ENCODE measurements at places on chromosomes 12 and 14. TPM values are rescaled to one million over a fixed set of nuclear protein-coding genes. Genes with fewer than 3 reads are reported as not detected.
A peak's percentile ranks its signal among the peaks of the same experiment; 100 is the strongest.

GRCh38 chr14:77707355-77707723 is 484 bp downstream of the ALKBH1 start:
- DNase-seq: peak; percentile 31
- H3K4me3 ChIP-seq: peak overlapping the region; percentile 82
- H3K27me3 ChIP-seq: no peaks in the 10 kb centered on the region
- peaks cover 6% of the 10 kb centered on the region for H3K4me1 ChIP-seq

DNA sequence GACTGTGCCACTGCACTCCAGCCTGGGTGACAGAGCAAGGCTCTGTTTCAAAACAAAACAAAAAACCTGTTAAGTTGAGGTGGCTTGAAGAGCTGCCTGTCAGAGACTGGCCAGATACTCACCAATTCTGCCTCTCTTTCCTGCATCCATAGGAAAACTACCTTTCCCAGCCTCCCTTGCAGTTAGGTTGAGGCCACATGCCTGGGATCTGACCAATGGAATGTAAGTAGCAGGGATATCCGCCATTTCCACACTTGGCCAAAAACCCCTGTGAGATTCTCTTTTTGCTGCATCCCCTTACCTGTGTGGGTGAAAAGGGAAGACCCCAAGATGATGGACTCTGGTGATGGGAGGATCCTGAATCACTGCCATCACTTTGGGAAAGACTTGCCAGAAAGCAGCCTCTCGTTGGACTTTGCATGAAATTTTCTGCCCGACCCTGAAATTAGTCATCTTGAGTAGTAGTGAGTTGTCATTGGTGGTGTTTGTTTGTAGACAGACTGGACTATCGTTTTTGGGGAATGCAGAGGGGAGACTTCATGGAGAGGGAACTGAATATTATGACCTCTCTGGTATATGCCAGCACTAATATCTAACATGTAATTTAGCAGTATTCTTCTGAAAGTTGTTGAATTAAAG is 14.0 kb downstream of the GPR68 start:
- H3K27ac ChIP-seq: no peak overlapping the region
- DNase-seq: no peak
- H3K4me3 ChIP-seq: no peak overlapping the region
- H3K4me1 ChIP-seq: peaks cover 8% of the 10 kb centered on the region
- no peaks in the 10 kb centered on the region for H3K27me3 ChIP-seq

- H3K27me3 ChIP-seq: no peaks in the 10 kb centered on the region
- DNase-seq: no peak
- H3K36me3 ChIP-seq: no peaks in the 10 kb centered on the region
- H3K4me3 ChIP-seq: no peak overlapping the region
Measured at GRCh38 chr14:27245947-27246346, 648.1 kb upstream of the NOVA1 start.

DNA sequence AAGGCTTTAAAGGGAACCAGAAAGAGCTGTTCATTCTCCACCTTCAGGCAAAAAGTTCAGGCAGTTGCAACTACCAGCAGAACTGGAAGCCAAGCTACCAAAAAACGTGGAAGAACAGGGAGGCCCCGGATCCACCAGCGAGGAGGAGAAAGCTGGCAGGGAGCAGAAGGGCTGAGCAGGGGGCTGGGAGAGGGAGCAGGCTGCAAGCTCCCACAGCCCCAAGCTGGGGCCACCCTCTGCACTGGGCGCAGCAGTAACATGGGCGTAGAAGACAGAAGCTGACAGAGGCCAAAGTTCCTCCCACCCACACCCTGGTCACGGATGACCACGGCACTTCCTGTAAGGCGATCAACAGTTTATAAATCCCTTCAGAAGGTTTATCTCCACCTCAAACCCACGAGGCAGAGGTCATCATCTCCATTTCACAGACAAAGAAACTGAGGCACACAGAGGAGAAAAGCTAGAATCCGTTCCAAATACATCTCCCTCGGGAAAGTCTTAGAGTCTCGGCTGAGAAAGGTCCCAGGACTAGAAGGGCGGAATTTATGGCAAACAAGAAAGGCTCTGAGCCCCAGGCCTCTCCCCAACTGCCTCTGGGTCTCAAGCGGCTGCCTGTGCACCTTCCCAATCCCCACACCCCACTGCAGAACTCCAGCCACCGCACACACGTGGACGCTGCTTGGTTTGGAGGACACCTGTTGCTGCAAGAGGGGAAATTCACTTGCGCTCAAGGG is 1.8 kb downstream of the CCDC85C start:
- H3K4me1 ChIP-seq: peaks cover 48% of the 10 kb centered on the region
- DNase-seq: peak; percentile 55
- H3K27ac ChIP-seq: no peak overlapping the region

GRCh38 chr14:62706217-62706616 is 339.0 kb downstream of the KCNH5 start:
- H3K4me3 ChIP-seq: no peak overlapping the region
- no peak overlapping the region for H3K27ac ChIP-seq
- no peaks in the 10 kb centered on the region for H3K27me3 ChIP-seq

DNA sequence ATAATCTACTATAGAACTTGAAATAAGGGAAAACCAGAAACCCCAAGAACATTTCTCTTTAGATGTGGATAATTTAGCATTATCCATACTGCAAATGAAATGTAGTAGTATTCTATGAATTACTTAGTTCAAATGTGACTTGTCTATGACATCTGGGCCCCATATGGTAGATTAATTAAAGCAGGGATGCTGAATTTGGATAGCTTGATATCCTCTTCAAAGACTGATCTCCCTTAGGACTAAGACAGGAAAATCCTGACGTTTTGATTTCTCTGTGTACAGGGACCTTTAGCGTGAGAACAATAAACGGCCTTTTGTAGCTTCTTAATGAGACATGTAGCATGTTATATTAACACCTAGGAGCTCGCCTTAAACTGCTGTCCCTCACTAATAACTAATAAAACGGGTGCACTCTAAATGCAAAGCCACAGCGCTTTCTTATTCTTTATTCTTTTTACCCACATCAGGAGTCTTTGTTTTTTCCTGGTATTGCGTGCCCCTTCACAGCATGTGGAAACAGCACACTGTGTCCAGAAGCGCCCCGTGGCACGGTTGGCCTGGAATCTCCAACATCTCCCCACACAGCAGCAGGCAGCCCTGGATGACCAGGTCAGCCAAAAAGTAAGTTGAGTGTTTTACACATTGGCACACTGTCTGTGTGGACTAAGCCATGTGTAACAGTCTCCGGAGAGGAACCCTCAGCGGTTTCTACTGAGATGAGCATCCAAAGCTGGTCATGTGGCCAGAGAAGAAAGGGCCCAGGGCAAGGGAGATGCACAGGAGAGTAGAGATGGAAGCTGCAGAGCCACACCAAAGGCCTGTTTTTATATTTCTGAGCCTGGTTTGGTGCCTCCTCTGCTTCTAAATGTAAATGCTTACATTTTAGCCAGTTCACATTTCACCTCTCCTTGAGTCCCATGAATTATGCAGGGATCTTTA is 93.1 kb downstream of the SRGAP1 start:
- H3K4me1 ChIP-seq: no peaks in the 10 kb centered on the region
- H3K36me3 ChIP-seq: no peaks in the 10 kb centered on the region
- no peak overlapping the region for H3K27ac ChIP-seq
- DNase-seq: no peak
- peaks cover 9% of the 10 kb centered on the region for H3K27me3 ChIP-seq

GRCh38 chr12:124218243-124218560 is 76.7 kb upstream of the RFLNA start:
- H3K36me3 ChIP-seq: no peaks in the 10 kb centered on the region
- H3K27me3 ChIP-seq: peaks cover 78% of the 10 kb centered on the region
- DNase-seq: no peak
- 0 out of 2 replicates have a peak, but pooled peaks cover 3% of the 10 kb centered on the region for H3K4me1 ChIP-seq
- no peak overlapping the region for H3K4me3 ChIP-seq

DNA sequence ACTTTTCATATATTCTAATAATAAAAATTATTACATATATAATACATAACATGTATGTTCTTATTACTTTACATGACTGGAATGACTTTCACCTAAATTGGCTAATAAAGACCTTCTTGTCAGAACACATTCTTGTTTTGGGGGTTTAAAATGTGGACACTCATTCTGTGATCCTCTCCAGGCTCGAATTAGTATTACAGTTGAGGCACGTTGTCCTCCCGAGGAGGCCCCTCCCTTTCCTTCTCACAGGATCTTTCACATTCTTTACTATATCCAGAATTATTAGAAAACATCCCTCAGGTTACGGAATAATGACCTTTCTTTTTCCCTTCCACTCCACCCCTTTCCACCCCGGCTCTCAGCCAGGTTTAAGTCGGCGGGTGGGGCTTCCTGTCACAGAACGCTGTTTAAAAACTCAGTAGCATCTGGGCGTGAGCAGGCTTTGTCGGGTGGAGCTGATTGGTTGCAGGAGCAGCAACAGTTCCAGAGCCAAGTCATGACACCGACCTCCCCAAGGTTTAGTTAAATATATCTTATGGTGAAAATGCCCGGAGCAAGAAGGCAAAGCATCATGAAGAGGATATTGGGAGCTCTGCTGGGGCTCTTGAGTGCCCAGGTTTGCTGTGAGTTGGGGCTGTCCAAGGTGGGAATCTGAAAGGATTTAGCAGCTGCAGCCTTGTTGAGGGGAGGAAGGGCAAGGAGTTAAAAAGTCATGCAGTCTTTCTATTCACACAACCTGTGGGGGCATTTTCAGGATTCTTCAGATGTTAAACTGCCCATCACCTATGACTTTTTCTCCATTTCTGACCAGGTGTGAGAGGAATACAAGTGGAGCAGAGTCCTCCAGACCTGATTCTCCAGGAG is 396.7 kb upstream of the OR4E1 start:
- no peaks in the 10 kb centered on the region for H3K36me3 ChIP-seq
- no peak overlapping the region for H3K4me3 ChIP-seq
- DNase-seq: no peak
- H3K4me1 ChIP-seq: no peaks in the 10 kb centered on the region
- no peaks in the 10 kb centered on the region for H3K27me3 ChIP-seq
- H3K27ac ChIP-seq: no peak overlapping the region

- H3K36me3 ChIP-seq: no peaks in the 10 kb centered on the region
- H3K27ac ChIP-seq: no peak overlapping the region
- H3K4me1 ChIP-seq: peaks cover 1% of the 10 kb centered on the region
- no peaks in the 10 kb centered on the region for H3K27me3 ChIP-seq
- DNase-seq: no peak
- H3K4me3 ChIP-seq: no peak overlapping the region
Measured at GRCh38 chr12:32125455-32126084, 18.9 kb downstream of the BICD1 start.

DNA sequence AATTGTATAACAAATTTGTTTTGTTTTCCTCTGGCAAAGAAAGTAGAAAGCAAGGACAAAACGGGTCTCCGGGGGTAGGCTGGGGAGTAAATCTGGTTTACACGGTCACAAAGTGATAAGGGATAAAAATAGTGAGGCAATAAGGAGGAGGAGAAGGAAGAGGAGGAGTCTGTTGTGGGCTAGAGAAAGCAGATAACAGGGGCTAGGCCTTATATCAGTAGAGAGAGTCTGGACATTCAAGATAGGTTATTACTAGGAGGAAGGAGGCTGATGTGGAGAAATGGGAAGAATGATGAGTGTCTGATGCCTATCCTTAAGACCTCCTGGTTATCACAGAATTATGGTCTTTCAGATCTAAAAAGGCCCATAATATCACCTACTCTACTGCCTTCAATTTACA is 83.2 kb upstream of the SSTR1 start:
- no peaks in the 10 kb centered on the region for H3K36me3 ChIP-seq
- no peak overlapping the region for H3K4me3 ChIP-seq
- no peak for DNase-seq
- no peaks in the 10 kb centered on the region for H3K4me1 ChIP-seq
- H3K27me3 ChIP-seq: no peaks in the 10 kb centered on the region
- H3K27ac ChIP-seq: no peak overlapping the region

DNA sequence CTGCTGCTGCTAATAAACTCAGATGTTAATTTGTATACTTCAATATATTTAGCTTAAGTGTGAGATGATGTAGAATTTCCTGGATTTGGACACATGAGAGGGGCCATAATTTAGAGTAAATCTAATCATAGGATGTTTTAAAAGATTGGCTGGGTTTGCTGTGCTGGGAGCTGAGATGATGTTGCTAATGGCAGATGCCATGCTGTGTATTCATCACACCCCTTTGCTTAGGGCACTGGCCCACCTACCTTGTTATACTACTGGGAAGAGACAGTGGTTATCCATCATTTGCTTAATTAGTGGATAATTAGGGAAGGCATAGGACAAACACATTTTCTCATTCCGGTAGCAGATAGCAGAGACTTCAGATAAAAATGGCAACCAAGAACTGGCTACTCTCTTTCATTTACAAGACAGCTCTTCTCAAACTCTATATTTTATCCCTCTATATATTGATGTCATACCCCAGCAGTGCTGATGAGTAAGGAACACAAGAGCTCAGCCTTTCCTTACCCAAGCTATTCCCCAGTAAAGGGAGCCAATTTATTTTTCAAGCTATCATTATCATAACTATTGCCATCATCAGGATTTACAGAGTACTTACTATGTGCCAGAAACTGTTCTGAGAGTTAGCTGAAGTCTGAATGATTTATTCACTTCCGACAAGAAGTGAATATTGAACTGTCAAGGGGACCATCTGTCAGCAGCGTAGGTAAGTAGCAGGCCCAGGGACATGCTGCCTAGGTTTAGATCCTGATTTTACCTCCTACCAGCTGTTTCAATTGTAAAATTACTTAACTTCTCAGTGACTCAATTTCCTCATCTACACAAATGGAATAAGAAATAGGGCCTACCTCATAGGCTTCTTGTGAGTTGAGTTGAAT is 204.6 kb upstream of the FLRT2 start:
- no peak overlapping the region for H3K4me3 ChIP-seq
- H3K36me3 ChIP-seq: no peaks in the 10 kb centered on the region
- H3K27ac ChIP-seq: no peak overlapping the region
- H3K27me3 ChIP-seq: no peaks in the 10 kb centered on the region

- no peak overlapping the region for H3K27ac ChIP-seq
- H3K36me3 ChIP-seq: no peaks in the 10 kb centered on the region
- no peak for DNase-seq
- no peak overlapping the region for H3K4me3 ChIP-seq
Measured at GRCh38 chr14:72557671-72558070, 336.2 kb downstream of the DPF3 start.

DNA sequence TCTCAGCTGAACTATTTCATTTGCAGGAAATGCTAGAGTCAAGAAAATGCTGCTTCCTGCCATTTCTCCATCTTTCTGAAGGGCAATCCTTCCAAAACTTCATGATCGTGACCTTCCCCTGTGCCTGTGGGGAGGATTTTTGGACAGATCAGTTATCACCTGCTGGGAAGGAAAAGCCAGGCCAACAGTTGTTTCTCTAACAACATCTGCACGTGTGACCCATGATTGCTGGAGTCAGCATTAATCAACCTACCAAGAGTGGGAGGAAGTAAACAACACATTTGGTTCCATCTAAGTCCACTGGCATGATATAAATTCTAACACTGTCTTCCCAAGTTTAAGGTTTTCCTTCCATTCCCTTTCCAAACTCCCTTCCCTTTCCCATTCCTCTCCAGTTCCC is 172.7 kb downstream of the APAF1 start:
- H3K4me1 ChIP-seq: no peaks in the 10 kb centered on the region
- H3K27me3 ChIP-seq: peaks cover 5% of the 10 kb centered on the region
- no peak overlapping the region for H3K4me3 ChIP-seq
- no peak overlapping the region for H3K27ac ChIP-seq
- H3K36me3 ChIP-seq: no peaks in the 10 kb centered on the region

Gene KRT5
- not detected for total RNA-seq

Gene SLC11A2
- 38.8 TPM for total RNA-seq

Gene UBE2N
- 207 TPM for total RNA-seq

Gene RGS6
- not detected for total RNA-seq

Measured in K562 (cell line).